Upper lobe of right lung (tissue), 1 donor: ENCODE measurements at places on chromosomes 7 and 10.

- DNase-seq: no peak
Measured at GRCh38 chr10:125783408-125783807, 7.8 kb upstream of the MMP21 start.

GRCh38 chr7:112892263-112892662 lies 102.1 kb upstream of the TMEM168 start:
- DNase-seq: no peak

DNA sequence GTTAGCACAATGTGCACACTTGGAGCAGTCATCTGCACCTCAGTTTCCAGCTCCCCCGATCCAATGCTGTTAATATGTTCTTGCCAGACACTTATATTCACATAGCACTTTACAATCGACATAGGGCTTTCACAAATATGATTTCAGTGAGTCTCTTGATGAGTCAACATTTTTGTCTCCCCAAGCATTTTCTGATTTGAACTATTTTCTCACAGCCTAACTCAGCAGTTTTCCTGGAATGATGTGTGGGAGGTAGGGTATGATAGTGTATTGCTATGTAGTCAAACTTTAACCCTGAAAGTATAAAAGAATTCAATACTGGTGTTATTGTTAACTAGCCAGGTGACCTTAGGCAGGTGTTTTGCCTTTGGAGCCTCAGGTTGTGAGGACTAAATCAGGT lies 82.5 kb upstream of the LRGUK start:
- no peak for DNase-seq

GRCh38 chr10:79023240-79024162 lies 45.3 kb upstream of the ZMIZ1 start:
- DNase-seq: peak; percentile 34

DNA sequence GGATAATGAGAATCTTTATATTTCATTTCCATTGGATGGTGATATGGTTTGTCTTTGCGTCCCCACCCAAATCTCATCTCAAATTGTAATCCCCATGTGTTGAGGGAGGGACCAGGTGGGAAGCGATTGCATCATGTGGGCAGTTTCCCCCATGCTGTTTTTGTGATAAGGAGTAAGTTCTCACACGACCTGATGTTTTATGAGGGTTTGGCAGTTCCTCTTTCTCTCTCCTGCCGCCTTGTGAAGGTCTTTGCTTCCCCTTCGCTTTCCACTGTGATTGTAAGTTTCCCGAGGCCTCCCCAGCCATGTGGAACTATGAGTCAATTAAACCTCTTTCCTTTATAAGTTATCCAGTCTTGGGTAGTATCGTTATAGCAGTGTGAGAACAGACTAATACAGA lies 59.4 kb downstream of the MTPN start:
- no peak for DNase-seq

- DNase-seq: no peak
Measured at GRCh38 chr10:51196508-51197175, 122.4 kb downstream of the PRKG1 start.

DNA sequence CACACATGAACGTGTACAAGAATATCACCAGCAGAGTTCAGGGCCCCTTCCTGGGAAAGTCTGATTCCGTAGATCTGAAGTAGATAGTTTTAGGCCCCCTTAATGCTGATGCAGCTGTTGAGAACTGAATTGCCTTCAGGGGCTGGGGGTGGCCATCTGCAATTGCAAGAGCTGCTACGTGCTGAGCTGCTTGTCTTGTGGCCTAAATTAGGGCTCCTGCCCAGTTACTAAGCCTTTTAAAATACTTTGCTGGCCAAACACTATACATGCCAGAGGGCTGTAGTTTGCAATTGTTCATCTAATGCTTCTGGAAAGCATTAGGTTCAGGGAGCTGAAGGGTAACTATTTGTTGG lies 71.7 kb downstream of the TMEM178B start:
- no peak for DNase-seq

GRCh38 chr10:100043796-100044195 lies 34.0 kb upstream of the DNMBP start:
- DNase-seq: no peak

DNA sequence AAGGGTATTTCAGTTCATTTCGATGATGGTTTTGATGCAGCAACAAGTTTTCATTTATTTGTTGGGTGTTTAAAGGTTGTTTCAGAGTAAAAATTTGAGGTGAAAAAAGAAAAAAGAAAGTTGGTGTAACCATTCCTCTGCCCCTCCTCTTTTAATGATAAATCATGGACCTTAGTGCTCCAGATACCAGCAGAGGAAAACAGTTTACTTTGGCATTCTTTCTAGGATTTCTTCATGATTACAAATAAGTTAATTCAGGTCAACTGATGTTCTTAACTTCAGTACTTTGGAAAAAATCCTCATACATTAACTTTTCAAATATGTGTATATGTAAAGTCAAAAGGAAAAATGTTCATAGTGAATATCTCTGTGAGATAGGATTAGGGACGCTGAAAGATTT lies 2.0 kb upstream of the RBP4 start:
- no peak for DNase-seq

DNA sequence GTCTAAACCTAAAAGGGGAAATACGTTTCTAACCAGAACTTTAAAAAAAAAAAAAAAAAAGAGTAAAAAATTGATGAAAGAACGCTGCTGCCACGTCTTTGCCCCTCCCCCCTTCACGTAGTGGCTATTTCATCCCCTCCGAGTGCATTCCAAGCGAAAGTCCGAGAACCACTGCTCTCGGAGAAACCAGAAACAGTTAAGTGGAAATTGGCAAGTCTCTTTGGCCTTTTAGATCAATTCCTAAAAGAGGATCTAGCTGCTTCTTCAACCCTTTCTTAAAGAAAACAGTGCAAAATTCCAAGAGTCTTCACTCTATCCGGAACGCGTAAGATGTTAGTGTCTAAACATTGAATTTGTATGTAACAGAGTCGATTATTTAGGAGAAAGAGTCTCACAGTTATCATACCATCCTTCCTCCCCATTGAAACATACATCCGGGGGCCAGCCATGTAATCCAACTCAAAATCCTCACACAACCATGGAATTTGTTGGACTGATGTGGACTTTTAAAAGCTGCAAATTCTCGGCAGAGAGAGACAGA lies 1.1 kb downstream of the P4HA1 start:
- no peak for DNase-seq

DNA sequence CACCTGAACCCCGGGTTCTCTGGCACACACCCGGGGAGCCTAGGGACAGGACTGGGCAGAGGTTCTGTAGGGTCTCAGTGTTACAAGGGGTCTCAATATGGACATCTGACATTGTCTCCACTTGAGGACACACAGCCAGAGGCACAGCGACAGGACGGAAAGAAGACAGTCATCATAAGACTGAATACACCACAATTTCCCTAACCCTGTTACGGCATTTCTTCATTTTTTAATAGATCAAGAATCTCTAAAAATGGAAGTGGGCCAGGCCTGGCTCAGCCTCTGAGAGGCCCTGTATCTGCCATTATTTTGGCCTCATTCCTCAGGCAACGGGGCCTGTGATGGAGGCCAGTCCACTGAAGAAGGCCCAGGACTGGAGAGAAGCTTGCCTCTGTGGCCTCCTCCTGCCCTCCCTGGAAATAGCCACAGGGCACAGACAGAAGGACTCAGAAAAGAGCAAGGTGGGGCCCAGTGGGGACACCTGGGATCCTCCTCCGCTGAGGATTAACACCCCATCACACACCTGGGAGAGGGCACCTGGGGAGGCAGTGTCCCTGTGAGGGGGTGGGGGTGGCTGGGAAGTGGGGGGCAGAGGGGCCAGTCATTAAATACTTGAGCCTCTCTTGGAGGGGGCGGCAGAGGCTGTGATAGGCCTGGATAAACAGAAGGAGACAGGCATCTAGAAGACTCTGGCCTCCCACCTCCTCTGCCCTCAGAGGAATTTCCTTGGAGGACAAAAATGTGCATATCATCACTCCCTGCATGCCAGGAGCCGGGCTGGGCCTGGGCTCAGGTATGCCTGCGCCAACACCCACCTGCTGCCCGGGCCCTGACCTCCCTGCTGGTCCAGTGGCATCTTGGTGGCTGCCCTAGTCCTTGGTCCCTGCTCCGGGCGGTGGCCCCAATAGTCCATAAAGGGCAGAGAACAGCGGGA lies 8.0 kb downstream of the SPOCK2 start:
- no peak for DNase-seq

DNA sequence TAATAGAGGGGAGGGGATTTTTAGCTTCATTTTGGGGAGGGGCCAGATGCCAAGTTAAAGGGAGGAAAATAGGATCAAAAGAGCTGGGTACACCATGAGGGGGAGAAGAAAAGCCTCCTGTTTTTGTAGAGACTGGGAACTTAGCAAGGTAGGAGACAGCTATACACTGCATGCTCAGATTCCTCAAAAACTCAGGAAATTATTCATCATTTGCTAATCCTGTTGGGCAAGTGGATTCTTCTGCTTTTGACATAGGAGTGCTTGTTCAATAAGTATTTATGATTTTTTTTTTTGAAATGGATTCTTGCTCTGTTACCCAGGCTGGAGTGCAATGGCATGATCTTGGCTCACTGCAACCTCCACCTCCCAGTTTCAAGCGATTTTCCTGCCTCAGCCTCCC lies 73.4 kb downstream of the LYZL2 start:
- DNase-seq: no peak

GRCh38 chr10:43880160-43880559 lies 231.5 kb upstream of the ZNF32 start:
- no peak for DNase-seq

DNA sequence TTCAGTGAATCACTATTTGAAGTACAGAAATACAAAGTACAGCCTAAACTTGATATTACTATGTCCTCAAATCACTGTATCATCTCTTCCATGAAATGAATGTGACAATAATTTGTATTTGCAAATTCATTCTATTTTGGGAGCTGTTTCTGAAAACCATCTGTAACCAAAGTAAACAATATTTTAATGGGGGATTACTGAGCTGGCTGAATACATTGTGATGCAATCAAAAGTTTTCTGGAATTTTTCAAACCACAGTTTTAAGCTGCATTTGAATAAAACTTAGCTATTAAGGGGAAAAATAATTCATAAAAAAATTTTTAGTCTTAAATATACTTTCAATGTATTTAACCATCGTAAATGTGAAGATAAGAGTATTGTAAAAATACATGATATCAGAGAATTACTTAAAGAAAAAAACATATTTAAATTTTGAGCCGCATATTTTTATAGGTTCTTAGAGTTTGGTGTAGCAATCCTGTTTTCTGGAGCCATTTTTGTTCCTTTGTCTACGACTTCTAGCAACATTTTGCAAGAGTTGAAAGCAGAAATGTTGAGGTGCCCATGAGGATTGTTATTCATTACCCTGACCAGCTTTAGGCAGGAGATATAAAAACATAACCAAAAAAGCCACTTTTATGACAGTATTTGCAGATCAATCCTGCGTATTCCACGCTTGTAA lies 45.9 kb upstream of the AGMO start:
- DNase-seq: no peak

GRCh38 chr7:124257638-124258308 lies 224.9 kb upstream of the TMEM229A start:
- no peak for DNase-seq

DNA sequence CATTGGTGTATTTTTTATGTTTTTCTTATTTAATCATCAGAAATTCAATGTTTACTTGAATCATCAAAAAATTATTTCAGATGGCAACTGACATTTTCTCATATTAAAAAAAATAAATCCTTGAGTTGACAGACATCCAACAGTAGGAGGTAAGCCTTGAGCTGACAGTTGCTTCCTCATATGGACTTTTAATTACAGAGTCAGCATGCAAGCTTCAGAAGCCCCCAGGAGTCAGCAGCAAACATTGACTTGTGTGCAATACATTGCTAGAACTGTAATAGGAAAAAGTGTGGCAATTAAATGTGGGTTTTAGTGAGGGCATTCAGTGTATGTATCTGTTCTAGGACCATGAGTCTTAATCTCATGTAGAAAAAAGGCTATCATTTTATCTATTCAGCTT lies 62.4 kb upstream of the TAS2R16 start:
- DNase-seq: no peak

- no peak for DNase-seq
Measured at GRCh38 chr10:70094250-70094649, 38.4 kb downstream of the AIFM2 start.

DNA sequence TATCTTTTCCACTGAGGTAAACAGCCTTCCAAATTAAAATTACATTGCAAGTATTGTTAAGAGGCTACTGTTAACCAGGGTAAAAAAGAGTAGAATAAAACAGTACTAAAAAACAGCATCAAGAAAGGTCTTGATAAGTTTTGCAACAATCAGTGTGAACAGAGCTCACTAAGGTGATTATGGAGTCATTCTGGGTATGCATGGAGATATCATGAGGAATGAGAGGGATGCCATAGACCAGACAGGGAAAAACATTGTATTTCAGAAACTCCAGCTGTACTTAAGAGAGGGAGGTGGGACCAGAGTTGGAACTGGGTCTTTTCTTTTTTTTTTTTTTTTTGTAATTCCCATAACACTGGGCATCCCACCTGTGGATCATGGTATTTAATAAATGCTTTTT lies 549.6 kb downstream of the INHBA start:
- DNase-seq: no peak

- no peak for DNase-seq
Measured at GRCh38 chr7:82578430-82578829, 134.9 kb upstream of the CACNA2D1 start.

GRCh38 chr10:132166216-132166950 lies 20.4 kb upstream of the DPYSL4 start:
- no peak for DNase-seq

DNA sequence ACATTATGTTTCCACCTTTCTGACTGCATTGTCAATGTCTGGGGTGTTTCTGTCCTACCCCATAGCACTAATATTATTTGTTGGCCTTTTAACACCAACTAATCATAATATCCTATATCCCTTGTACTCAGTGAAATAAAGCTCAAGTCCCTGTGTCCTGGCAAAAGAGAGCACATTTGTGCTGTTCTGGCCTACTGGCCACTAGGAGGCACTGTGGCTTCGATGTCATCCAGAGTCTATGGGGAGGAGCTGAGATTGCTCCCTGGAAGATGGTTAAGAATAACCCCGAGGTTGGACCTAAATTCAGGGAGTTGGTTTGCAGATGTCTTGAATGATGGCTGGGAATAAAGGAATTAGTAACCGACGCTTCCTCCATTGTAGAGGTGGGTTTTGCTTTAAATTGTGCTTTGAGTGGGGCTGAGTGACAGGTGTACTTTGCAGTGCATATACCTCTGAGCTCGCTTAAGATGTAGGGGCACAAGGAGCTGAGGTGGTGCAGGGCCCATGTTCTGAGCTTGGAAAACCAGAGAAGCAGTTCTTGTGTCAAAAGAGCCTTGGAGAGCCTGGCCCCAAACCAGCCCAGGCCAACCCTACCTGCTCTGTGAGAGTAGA lies 191.2 kb upstream of the PRSS1 start:
- DNase-seq: no peak

DNA sequence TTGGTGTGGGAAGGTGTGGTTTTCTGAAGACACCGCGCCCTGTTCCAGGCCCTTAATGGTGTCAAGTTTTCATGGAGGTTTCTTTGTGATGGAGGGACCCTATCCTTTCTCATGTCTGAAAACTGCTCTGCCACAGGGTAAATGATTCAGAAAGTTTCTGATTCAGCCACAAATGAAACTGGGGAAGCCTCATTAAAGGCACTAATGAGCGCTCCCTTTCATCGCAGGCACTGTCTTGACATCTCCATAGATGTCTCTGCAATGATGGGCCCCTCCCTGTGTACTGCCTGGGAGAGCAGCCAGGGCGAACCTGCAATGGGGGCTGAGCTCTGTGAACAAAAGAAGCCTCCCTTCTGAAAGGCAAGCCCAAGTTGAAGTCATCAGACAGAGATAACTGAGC lies 355.3 kb downstream of the PRPF18 start:
- no peak for DNase-seq
